ENCODE measurements at places on chromosomes 6 and 20.

DNA sequence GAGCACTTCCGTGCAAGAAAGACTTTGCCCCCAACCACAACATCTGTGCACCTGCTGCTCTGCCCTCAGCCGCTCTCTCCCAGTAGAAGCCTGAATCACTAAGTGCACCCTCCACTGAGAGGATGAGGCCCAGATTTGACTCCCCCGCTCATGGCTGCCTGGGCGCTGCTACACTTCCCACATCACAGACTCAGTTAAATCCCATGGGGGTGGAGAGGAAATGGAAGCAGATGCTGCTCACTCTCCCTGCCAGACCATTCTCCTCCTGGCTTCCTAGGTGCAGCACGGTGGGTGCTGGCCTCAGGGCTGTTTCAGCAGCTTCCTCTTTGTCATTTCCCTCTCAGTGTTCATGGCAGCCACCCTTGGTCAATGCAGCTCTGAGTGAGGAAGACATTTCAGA is 4.8 kb downstream of the CST5 start:
- no peak for DNase-seq

GRCh38 chr20:63015662-63016361 is 9.0 kb upstream of the BHLHE23 start:
- DNase-seq: no peak

- DNase-seq: no peak
Observed at GRCh38 chr6:155197932-155198331, 65.9 kb upstream of the CLDN20 start.

GRCh38 chr20:58458342-58459057 is 56.7 kb downstream of the APCDD1L start:
- no peak for DNase-seq

- DNase-seq: no peak
Observed at GRCh38 chr20:10669843-10670446, 3.9 kb downstream of the JAG1 start.

DNA sequence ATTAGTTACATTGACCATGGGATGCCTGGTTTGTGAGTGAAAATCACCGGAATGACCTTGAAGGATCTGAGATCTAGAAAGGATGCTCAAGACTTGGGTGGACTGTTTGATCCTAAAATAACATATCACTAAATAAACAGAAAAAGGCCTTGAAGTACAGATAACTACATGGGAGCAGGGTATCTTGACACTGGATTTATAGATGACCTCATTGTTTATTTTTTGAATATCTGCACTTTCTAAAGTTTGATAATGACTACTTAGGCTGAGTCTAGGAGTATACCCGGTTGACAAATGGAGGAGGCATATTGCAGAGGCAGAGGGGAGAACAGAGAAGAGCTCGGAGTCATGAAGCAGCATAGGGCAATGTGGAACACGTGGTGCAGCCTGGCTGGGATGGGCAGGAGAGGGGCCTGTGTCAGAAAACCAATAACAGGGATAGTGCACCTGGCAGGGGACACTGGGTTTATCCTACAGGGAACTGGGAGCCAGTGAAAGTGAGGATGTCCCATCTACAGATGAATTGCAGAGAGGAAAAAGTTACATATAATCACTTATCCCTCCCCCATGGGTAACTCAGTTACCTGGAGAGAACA is 50.3 kb downstream of the PLAGL1 start:
- DNase-seq: no peak

- DNase-seq: no peak
Observed at GRCh38 chr6:112008482-112008881, 45.4 kb upstream of the CCN6 start.

DNA sequence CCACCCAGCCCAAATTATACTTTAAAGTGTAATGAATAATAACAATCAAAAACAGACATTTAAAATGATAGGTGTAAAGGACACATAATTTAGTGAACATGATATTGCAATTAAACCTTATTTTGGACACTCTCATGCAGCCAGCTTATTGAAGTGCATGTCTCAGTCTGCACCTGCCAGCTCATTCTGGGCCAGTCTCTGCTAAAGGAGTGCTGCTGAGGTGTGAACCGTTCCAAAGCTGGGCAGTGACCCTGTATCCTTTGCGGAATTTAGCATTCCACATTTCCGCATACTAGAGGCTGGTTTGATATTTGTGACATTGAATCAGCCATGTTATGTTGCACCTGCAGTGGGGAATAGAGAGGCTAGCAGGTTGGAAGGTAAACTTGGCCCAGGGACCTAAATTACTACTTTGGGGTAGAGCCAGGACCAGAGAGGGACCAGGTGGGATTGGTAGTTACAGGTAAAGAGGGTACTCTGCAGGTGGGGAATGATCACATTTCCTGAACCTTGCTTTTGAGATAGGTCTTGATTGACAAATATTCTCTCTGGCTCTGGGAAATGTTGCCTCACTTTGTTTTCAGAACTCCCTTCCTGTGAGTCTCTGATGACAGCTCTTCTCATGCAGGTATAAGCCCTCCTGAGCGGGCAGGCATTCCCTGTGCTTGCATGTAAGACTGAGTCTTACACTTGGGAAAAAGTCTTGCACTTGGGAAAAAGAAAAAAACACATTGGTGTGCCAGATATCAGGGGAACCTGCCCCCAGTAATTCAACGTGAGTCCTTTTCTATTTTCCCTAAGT is 26.2 kb downstream of the TULP4 start:
- no peak for DNase-seq

DNA sequence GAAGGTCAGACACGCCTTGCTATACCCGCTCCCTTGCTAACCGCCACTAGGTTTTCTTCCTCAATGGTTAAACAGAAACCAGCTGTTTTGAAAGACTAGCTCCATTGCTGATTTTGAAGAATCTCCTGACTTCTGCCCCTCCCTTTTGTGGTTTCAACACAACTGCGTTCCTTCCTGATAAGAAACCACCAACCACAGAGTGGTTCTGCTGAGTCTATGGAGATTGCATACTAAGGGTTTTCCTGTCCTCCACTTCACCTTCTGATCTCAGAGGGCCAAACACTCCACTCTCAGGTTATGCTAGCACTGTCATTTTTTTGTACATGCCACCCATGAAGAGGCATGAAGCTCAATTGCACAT is 207.9 kb downstream of the MYLK4 start:
- DNase-seq: no peak

- no peak for DNase-seq
Observed at GRCh38 chr6:17851720-17852161, 135.7 kb downstream of the KIF13A start.

GRCh38 chr20:36670665-36671357 is 24.8 kb upstream of the SLA2 start:
- DNase-seq: no peak

DNA sequence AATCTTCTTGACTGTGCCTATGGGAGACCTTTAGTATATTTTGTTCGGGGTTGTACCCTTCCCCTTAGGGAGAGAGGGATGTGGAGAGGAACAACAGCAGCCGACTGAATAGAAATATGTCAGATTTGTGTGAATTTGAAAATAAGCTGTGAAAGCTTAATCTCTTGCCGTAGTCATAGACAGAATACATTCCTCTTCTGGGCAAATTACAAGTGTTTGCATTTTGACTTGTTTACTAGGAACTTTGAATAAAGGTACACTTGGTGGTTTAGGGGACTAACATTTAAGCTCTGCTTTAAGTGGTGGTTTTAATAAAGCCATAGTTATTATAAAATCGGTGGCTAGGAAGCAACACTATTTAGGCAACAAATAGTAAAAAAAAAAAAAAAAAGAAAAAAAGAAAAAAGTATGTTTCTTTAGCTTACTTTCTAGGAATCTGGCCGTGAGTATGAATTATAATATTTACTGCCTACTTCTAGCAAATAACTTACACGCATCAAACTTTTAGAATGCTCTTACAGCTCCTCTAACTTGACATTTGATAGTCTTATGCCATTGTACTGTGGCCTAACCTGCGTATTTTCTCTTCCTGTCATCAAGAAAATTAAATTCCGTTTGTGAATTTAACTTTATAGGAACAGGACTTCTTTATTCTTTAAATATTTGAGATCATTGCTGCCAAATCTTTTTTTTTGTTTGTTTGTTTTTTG is 65.1 kb downstream of the ZBTB2 start:
- no peak for DNase-seq

DNA sequence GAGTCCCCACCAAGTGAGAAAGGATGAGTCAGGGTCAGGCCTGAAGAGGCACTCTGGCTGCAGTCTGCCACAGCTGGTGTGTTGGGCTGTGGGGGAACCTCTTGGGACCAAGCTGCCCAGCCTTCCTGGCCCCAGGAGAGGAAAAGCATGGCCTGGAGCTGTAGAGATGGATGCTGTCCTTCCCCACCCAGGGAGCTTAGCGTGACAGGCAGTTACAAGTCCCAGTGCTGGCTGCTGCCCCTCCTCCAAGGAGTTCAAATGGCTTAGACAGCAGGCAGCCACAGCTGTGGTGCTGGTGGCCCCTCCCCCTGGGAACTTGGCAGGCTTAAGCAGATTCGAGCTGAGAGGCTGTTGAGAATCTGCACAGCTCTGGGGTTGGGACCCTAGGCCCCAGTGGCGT is 253.2 kb downstream of the PLCB1 start:
- DNase-seq: no peak

Data from hypothalamus (tissue), 51 donors.